ENCODE measurements at places on chromosomes 11 and 22. TPM values are rescaled to one million over a fixed set of nuclear protein-coding genes. Genes with fewer than 3 reads are reported as not detected.

DNA sequence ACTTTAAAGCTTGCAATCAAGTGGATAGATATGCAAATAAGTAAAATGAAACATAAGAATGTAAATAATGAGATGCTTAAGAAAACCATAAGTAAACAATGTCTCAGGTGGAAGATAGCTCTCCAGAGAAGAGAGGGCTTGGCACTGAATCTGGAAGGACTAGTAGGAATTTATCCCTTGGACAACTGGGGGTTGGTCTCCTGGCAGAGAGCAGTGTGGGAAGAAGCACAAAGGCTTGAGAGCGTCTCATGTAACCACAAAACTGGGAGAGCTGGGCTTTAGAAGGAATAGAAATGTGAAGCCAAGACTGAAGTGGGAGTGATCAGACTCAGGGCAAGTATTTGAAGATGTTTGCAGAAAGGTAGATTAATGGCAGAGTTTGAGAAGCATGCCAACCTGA is 31.3 kb downstream of the CARD18 start:
- no peak for DNase-seq

- DNase-seq = no peak
Measured at GRCh38 chr22:39309881-39310714, 9.3 kb downstream of the RPL3 start.

- peak; percentile 88 for DNase-seq
Measured at GRCh38 chr11:64629796-64630562, 39.0 kb downstream of the SLC22A12 start.

GRCh38 chr11:125892994-125893393 is 5.5 kb downstream of the HYLS1 start:
- DNase-seq = no peak

- DNase-seq = peak; percentile 80
Measured at GRCh38 chr22:38214302-38215056, 12.7 kb downstream of the MAFF start.

DNA sequence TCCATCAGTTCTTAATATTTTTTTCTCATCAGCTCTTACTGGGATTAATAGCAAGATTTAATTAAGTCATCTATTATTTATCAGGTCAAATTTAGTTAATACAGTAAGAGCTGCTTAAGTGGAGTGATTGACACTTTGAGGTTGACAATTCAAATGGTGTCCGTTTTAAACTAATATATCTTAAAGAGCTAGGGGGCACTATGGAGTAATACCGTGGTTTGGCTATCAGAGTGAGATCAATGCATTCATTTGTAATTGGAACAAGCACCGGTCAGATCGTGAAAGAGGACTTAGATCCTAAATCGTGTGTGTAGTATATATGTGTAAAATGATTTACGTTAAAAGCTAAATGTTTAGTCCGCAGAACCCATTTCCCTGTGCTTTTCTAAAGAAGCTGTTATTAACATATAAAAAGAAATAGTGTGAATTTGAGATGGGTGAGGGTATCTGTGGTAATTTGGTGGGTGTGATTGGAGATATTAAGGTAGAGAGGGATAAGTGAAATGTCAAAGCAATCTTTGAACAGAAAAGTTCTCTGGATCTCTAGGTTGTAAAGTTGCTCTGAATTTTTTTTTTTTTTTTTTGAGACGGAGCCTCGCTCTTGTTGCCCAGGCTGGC is 2.3 kb downstream of the SIK2 start:
- no peak for DNase-seq

The SPINDOC gene
- 14.7 TPM for total RNA-seq

All from upper lobe of left lung (tissue), 6 donors.